Liver (tissue), 10 donors: ENCODE measurements at places on chromosomes 2 and 18.

DNA sequence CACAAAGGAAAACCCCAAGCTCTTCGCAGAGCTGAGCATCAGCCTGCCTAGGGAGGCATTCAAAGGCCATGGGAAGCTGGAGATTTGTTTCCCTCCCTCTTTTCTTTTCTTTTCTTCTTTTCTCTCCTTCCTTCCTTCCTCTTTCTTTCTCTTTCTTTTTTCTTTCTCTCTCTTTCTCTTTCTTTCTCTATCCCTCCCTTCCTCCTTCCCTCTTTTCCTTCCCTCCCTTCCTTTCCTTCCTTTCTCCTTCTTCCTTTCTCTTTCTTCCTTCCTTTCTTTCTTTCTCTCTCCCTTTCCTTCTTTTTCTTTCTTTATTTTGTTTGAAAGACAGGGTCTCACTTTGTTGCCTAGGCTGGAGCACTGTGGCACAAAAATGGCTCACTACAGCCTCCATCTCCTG is 168.4 kb upstream of the ARL4C start:
- no peak for DNase-seq

GRCh38 chr18:61209801-61210200 is 123.4 kb upstream of the CDH20 start:
- DNase-seq: no peak

GRCh38 chr2:230068651-230069055 is at the start of gene SLC16A14:
SLC16A14 (minus strand) TSS chr2:230068924; CDS start chr2:230059352, 9,572 bp downstream.
- DNase-seq: no peak

DNA sequence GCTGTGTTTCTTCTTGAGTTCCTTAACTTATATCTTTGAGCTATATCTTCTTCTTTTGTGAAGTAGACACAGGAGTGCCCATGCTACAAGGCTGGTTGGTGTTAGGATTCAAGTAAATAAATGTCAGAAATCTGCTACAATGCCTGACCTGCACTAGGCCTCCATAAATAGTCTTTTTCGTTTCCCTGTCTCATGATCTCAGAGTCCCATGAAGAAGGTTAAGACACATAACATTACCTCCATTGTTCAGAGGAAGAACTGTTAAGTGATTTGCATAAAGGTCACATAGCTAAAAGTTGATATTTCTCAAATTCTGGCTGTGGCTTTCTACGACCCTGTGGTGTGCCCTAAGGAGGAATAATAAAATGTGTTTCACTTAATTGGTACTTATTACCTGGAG is 228.4 kb downstream of the KCNS3 start:
- DNase-seq: no peak

DNA sequence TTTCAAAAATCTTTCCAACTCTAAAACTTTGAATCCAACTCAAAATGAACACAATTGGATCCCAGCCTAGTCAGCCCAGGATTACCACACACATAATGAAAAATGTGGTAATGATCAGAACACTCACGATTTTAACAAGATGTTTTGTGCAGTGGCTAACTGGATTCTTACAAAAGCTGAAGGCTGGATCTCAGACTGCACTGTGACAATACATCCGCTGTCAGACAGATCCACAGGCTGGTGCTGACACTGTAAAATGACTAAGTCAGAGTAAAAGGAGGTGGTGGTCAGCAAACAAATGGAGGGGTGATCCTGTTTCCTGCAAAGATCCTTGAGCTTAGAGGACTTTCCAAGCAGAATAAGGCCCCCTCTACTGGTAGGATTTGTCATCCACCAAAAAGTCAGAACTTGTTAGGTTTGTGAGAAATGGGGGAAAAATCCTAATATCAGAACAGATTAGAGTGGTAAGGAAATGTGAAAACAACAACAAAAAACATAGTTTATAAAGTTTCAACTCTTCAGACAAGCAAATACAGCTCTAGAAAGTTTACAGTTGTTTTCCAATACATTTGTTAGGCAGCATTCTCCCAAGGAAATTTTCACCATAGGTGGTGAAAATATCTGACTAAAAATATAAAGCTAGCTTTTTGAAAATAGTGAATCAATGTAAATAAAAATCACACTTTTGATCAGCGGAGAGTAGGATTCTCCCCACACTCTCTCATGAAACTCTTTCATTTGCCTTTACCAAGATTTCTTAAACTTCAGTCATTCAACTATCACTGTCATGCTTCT is 211.9 kb downstream of the AGPS start:
- DNase-seq: no peak

GRCh38 chr2:164675027-164675426 is 53.7 kb upstream of the GRB14 start:
- DNase-seq: no peak

GRCh38 chr18:27860701-27861107 is 316.2 kb downstream of the CDH2 start:
- DNase-seq: no peak

DNA sequence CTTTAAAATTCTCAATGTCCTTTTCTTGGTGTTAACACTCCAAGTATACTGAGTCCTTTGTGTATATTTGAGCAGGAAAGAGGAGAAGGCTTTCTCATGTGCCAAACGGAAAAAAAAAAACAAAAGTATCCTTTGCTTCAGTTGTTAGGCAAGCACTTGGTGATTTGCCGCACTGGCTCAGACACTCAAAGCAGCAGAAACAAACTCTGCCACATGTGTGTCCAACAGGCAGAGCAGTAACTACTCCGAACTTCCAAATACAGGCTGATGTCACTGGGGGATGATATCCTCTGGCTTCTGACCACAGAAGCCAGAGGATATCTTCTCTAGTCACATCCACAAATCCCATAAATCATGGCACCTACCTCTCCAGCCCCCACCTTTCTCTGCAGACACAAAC is 108.0 kb upstream of the SALL3 start:
- DNase-seq: peak; percentile 10

GRCh38 chr18:23885750-23886149 is 128.8 kb upstream of the TTC39C start:
- no peak for DNase-seq

- no peak for DNase-seq
Measured at GRCh38 chr2:224099861-224100643, 61.0 kb upstream of the SERPINE2 start.

- no peak for DNase-seq
Measured at GRCh38 chr2:184654945-184655344, 56.6 kb downstream of the ZNF804A start.

DNA sequence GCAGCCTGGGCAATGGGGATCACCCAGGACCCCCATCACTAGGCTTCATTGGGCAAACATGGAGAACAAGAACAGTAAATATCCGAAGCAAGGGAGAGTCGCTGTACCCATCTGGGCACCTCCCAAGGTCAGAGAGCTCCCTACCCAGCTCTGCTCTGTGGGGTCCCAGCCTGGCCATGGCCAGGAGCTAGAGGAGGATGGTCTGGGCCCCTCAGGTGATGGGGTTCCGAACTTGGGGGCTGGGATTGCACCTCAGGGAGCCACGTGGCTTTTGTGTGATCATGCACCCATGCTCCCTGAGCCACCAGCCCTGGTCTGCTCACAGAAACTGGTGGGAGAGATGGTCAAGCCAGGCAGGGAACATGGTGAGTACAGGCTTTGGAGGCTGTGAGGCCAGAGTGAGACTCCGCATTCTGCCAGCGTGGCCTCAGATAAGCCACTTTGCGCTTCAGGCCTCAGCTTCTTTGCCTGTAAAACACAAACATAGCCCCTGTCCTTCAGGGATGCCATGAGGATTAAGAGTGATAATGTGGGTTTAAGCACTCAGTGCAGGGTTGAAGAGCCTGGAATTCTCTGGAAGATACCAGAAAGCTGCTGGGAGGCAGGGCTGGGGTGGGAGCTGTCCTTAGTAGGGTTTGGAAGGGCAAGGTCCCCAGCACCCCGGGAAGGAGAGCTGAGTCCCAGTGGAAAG is 3.0 kb upstream of the NMUR1 start:
- no peak for DNase-seq

DNA sequence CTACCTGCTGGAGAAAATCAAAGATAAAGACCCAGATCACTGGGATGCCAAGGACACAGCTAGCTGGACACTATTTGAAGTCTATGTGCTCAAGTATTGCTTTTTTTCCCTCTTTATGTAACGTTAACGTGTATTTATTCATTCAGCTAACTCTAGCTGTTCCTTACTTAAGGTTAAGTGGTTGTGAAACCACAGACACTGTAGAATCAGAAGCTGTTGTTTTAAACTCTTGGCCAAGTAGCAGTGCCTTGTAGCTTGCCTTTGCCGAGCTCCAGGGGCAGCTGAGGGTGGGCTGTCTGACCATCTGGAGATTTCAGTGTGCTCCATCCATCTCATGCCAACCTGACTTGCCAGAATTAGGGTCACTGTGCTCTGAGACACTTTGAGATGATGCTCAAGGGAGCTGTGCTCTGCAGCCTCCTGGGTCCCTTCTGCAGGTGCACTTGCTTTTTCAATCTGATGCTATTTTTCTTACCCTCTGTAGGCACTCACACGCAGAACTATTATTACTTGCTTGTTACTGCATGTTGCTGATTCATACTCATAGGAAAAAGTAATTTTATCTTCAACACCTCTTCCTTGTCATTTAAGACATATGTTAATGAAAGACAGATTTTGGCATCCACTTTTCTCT is 116.2 kb downstream of the METTL8 start:
- no peak for DNase-seq

DNA sequence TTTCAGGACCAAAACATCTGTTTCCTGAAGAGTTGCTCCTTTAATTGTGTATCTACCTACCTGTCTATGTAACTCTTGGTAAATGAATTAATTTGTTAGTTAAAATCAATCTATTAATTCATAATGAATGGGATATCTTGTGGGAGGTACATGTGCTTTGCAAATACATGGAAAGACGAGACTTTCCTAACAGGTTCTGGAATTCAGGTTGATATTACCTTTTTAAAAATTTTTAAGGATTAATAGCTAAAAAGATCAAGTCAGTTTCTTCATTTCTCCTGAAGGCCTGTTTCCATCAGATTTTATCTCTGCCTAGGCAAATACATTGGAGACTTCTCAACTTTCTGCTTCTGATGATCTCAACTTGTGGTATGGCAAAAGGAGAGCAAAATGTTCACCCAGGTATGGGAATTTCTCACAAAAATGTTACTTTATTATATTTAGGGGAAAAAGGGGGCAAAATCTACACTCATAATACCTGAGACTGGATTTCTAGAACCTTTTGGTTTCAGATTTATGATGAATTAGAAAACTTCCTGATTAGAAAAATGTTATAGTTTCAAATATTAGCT is 7.4 kb downstream of the TFPI start:
- DNase-seq: no peak

DNA sequence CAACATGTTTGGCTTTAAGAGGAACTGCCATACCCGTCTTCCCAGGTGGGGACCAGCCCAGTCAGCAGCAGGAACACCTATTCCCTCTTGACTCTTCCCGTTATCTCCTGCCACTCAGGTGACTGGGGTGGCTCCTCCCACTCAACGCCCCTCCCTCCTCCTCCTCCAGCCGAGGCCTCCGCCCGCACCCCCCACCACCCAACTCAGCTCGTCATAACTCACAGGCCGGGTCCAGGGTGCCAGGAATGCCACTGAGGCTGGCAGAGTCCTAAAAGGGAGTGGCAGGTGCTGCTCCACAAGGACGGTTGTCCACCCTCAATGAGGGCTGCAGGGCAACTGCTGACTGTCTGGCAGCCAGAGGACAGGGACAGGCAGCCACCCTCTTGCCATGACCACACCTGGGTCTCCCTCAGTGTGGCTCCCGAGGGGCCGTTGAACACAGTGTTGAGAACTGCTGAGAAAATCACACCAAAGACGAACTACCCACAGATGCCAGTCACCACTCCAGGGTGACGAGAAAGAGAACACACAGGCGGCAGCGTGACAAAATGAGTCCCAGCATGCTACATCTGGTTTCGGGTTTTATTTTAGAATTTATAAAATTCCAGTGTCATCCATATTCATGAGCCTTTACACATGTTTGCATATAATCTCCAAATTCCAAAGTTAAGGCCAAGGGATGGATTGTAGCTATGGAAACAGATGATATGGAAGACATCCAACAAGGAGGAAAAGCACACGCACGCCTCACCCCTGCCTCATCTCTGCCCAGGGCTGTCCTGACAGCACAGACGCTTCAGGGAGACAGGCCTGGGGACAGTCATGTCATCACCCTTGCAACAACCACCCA is 38.5 kb downstream of the ANO7 start:
- DNase-seq: no peak

DNA sequence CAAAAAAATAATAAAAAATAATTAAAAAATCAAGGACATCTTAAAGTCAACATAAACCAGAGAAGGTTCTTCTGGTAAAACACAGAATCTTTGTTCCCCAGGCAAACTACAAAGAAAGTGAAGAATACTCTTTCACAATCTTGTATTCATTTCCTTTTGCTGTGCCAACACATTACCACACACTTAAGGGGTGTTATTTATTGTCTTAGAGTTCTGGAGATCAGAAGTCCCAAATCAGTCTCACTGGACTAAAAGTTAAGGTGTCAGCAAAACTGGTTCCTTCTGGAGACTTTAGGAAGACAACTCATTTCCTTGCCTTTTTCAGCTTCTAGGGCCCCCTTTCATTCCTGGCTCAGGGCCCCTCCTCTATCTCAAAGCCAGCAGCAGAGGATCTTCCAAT is 12.2 kb upstream of the CAB39 start:
- DNase-seq: no peak

DNA sequence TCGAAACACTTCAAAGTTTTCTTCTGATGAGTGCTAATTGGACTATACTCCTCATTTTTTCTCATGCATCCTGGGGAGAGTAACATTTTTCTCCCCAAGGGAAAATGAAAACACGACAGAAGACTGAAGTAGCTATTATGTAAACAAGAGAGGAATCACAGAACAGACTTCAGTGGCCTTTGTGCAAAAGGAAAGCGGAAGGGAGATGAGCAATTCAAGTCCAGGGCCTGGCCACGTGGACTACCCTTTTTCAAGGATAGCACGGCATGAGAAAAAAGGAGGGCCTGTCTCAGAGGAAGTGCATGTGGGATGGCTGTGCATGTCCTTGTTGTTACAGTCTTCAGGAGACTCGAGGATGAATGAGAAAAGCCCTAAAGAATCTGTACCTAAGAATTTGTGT is 43.8 kb upstream of the KCNE4 start:
- DNase-seq: no peak

GRCh38 chr2:38619458-38620164 is 16.9 kb upstream of the HNRNPLL start:
- no peak for DNase-seq

- DNase-seq: no peak
Measured at GRCh38 chr18:40367576-40367975, 1587.5 kb upstream of the PIK3C3 start.

- DNase-seq: no peak
Measured at GRCh38 chr2:239400596-239401066, at the start of gene HDAC4. HDAC4 (minus strand) TSS chr2:239401020; CDS start chr2:239352699, 48,321 bp downstream.

DNA sequence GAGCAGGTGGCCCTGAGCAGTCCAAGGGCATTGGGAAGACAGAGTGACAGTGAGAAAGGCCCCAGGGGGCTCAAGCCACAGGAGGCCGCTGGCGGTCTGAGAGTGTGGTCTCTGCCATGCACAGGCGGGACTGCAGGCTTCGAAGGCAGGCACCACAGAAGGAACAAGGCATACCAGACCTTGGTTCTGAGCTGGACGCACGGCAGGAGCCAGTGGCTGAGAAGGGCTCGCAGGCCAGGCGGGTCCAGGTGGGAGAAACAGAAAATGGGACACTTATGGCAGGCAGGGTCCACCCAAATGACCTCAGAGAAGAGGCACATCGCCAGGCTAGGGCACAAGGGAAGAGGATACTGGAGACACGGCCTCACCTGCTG is 14.9 kb downstream of the HJURP start:
- peak; percentile 30 for DNase-seq
